T-helper 2 cell treated with Interferon-gamma antibody and Interleukin-4, amounts not matched to agents 100 ng/mL and 5 ng/mL, for 36 hours (primary cell): ENCODE measurements at places on chromosomes 16 and 17. TPM values are rescaled to one million over a fixed set of nuclear protein-coding genes. Genes with fewer than 3 reads are reported as not detected.

The TMEM88 gene
- total RNA-seq = 0.57 and 0.82 TPM in 2 replicates

The MT1B gene
- not detected in 2 replicates for total RNA-seq

The PABPN1L gene
- total RNA-seq = not detected in 2 replicates

The CNGB1 gene
- total RNA-seq = not detected in 2 replicates

The KRT31 gene
- not detected in 2 replicates for total RNA-seq

The NRN1L gene
- 0.61 and 0.84 TPM in 2 replicates for total RNA-seq

The NPIPA8 gene
- total RNA-seq = 0.48 and 1.4 TPM in 2 replicates

The LITAFD gene
- total RNA-seq = not detected in 2 replicates

The TPSG1 gene
- not detected in 2 replicates for total RNA-seq

The FA2H gene
- 0.34 and 0.75 TPM in 2 replicates for total RNA-seq

The MPV17L gene
- total RNA-seq = not detected in 2 replicates

The ACSM5 gene
- not detected in 2 replicates for total RNA-seq

The PLA2G10 gene
- not detected in 2 replicates for total RNA-seq
